Effector memory CD8-positive, alpha-beta T cell (primary cell): ENCODE measurements at places on chromosomes 4 and X.

DNA sequence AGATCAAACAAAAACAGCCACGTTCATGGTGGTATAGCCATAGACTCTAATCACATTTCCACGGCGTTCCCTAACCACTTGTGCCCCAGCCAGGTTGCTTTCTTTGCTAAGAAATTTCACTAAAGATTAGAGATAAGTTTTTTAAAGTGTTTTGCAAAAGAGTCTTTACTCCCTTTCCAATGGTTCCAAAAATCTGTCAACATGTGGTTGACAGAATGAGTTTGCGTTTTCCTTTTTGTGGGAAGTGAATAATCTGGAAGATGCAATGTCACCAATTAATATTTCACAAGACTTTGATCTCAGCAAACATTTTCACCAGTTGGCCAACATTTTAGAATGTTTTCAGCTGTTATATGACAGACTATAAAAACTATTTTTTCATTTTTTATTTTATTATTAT is 35.3 kb downstream of the CXCL1 start:
- DNase-seq, result no peak

DNA sequence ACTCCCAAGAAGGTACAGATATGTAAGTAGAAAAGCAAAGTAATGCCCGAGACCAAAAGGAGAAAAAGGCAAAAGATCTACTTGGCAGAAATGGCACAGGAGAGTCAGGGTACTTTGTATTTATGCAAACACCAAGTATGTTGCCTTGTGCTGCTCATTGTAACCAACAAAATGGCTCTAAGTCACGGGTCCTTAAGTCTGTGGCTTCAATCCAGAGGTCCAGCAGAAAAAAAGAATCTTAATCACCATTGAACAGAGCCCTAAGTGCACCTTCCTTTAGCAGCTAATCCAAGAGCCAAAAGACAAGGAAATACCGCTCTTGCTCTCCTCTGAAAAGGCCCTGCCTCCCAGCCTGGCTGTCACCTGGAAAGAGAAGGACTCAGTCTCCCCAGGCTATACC is 324.9 kb upstream of the PPARGC1A start:
- DNase-seq, result no peak

- no peak for DNase-seq
Observed at GRCh38 chrX:8971116-8971515, 62.8 kb downstream of the FAM9B start.

DNA sequence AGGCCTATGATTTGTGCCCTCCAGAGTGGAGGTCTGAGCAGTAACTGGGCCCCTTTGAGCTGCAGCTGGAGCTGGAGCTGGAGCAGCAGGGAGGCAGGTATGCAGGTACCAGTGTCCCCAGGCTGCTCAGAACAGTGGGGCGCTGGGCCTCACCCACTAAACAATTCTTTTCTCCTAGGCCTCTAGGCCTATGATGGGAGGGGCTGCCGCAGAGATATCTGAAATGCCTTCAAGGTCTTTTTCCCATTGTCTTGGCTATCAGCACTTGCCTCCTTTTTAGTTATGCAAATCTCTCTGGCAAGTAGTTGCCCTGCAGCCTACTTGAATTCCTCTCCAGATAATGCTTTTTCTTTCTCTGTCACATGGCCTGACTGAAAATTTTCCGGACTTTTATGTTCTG is 79.7 kb upstream of the OTUD4 start:
- DNase-seq, result no peak

- DNase-seq, result no peak
Observed at GRCh38 chr4:181597766-181598165, 645.4 kb upstream of the TENM3 start.

- DNase-seq, result no peak
Observed at GRCh38 chrX:12225107-12225506, 86.8 kb downstream of the FRMPD4 start.

DNA sequence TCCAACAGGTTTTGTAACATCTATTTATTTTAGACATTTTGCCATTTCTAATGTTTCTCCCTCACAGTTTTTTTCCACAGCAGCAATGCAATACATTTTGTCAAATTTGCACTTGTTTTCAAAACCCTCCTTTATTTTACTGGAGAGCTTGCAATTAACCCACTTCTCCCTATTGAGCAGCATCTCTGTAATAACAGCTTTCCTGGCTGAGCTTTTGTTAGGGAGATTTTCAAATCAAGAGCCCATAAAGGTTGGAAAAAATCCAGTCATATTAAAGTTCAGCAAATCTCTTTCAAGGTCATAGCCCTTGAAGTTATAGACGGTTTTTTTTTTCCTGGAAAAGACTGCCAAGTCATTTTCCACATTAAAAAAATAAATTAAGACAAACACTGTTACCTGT is 450.6 kb upstream of the TENM3 start:
- no peak for DNase-seq

DNA sequence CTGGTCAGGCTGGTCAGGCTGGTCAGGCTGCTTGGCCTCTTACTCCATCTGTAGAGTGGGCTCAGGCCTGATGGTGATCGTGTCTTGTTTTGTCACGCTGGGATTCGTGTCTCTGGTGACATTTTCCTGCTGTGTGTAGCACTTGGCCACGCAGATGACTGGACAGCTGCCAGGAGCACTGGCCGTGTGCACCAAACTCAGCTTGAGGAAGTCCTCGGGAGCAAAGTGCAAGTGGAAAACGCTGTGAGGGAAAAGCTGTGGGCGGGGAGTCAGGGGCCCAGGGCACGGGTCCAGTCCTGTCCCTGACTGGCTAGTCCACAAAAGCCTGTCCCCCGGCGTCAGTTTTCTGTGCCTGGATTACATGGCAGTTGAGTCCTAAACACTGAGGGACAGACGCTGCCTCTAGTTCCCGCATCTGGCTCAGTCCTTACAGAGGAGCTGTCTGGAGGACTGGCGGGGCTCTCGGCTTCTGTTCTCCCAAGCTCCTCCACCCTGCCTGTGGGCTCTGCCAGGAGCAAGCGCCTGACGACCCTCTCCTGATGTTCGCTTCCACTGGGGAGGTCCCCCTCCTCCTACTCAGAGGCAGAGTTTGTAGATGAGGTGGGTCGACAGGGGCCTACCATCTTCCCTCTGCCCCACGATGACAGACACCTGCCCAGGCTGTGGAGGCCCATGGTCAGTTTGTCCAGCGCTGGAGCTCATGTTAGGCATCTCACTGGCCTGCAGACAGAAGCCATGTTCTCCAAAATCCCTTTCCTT is 35.9 kb upstream of the GRPEL1 start:
- no peak for DNase-seq

- no peak for DNase-seq
Observed at GRCh38 chr4:155450676-155451075, 73.9 kb upstream of the MAP9 start.

GRCh38 chr4:83599183-83599582 is 63.3 kb downstream of the GPAT3 start:
- no peak for DNase-seq

DNA sequence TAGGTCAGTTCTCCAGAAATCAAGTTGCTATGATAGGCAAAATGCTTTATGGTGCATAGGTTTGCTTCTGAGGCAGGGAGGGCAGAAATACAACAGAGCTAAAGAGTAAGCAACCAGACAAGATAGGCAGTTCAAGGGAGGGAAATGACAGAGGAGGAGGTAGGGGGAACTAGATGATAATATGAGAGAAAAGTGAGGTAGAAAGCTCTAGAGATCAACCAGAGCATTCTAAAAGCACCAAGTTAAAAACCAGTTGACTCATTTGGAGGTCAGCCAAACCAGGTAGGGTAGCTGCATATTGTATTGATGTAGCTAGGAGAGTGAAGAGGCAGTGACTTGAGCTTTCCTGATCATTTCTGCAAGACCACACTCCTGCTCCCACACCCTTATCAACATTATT is 49.0 kb upstream of the SLC16A2 start:
- DNase-seq, result no peak

- DNase-seq, result no peak
Observed at GRCh38 chr4:78684325-78685079, 91.6 kb upstream of the BMP2K start.

- no peak for DNase-seq
Observed at GRCh38 chrX:49069038-49069437, 4.8 kb downstream of the PRAF2 start.

- no peak for DNase-seq
Observed at GRCh38 chrX:136171420-136171819, 24.1 kb downstream of the FHL1 start.

GRCh38 chr4:100841911-100842310 is 324.1 kb upstream of the EMCN start:
- no peak for DNase-seq

- DNase-seq, result no peak
Observed at GRCh38 chrX:70485466-70485865, 40.8 kb downstream of the DLG3 start.

DNA sequence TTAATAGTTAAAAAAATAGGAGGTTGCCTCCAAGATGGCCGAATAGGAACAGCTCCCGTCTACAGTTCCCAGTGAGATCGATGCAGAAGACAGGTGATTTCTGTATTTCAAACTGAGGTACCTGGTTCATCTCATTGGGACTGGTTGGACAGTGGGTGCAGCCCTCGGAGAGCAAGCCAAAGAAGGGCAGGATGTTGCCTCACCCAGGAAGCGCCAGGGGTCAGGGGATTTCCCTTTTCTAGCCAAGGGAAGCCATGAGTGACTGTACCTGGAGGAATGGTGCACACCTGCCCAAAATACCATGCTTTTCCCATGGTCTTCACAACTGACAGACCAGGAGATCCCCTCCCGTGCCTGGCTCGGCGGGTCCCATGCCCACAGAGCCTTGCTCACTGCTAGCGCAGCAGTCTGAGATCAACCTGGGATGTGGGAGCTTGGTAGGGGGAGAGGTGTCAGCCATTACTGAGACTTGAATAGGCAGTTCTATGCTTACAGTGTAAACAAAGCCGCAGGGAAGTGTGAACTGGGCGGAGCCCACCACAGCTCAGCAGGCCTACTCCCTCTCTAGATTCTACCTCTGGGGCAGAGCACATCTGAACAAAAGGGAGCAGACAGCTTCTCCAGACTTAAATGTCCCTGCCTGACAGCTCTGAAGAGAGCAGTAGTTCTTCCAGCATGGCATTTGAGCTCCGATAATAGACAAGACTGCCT is 47.5 kb downstream of the PPA2 start:
- no peak for DNase-seq

DNA sequence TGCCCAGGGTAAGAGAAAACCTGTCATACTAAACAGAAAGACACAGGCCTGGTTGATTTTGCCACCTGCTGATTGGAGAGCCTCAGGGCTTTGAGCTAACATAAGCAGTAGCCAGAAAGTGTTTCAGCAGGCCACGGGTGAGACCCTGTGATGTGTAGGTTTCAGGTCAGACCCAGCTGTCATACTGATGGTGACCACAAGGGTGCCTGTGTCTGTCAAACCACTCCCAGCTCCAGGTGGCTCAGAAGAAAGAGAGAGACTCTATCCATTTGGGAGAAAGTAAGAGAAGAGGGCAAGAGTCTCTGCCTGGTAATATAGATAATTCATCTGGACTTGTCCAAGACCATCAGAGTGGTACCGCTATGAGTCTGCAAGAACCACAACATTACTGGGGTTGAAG is 72.8 kb upstream of the NLRP2B start:
- DNase-seq, result no peak

DNA sequence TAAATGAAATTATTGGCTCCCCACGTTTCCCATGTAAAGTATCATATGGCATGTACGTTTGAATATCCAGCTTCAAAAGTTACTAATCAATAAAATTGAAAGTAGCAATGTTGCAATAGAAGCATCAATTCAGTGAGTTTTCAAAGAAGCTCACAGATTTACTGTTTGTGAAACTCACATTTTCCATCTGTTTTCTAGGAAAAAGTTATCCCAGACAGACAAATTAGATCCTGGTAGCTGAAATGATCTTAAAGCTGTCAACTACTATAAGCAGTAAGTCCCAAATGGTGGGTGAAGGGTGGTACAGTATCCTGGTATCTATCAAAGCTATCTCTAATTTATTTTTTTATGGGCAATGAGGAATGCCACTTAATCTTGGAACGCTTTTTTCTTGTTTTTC is 60.7 kb upstream of the MXRA5 start:
- DNase-seq, result no peak

DNA sequence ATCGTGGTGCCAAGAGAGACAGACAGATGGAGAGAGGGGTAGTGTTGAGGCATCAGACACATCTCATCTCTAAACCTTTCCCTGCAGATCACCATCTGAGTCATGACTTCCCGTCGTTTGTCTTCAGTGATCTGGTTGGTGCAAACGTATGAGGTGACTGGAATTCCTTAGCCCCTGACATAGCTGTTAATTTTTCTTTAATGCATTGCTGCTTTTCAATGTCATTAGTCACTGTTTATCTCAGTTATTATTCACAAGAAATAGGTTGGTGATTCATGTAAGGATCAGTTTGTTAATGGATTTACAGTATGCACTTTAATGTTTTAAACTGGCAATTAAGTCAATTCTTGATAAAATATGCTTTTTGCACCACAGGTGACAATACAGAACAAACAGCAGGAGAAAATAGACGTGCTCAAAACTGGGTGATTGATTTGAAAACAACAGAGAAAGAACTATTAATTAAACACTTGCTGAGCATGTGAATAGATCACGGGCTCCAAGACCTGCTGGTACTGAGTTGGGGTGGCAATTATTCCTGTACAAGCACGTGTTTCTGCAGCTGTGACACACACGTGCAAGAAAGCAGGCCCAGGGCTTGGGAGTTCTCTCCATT is 1.3 kb upstream of the TMEM154 start:
- no peak for DNase-seq

- no peak for DNase-seq
Observed at GRCh38 chrX:103779141-103779789, 2.6 kb downstream of the PLP1 start.

DNA sequence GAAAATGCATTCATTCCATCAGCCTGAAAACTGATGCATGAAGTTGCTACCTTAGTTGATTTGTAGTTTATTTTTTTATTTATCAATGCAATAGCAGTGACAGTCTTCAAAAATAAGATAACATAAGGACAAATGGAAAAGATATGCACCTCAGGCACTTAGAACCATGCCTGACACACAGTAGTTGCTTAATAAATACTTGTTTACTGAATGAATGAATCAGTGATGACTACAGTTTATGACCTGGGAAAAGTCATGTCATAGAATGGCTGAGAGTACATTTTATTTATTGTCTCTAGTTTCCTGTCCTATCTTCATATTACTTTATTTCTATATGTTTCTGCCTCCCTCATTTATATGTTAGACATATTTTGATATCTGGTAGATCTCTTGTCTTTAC is 171.8 kb downstream of the TLL1 start:
- no peak for DNase-seq

GRCh38 chr4:171266671-171267070 is 546.5 kb upstream of the GALNTL6 start:
- no peak for DNase-seq

- no peak for DNase-seq
Observed at GRCh38 chrX:9797384-9798360, 11.4 kb downstream of the SHROOM2 start.

DNA sequence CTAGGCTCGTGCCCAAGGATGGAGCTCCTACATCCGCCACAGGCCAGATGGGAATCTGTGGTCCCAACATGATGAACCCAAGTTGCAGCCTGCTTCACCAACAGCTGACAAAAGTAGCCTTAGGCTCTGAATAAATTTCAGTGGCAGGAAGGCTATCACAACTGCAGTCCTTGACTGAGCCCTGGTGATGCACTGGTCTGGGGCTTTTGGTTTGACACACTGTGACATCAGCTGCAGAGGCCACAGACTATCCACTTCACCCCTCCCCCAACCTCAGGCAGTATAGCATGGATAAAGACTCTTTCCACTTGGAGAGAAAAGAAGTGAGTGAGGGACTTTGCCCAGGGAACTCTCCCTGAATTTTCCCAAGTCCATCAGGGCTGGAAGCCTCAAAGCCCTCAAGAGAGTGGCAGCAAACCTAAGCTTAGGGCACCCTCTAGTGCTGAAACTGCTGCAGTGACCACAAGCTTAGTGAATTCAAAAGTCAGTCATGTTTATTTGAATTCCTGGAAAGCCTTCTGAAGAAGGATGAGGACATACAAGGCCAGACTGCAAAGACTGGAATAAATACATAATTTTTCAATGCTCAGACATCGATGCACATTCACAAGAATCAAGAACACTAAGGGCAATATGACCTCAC is 135.0 kb upstream of the TENT5D start:
- DNase-seq, result no peak
